ENCODE measurements at places on chromosomes 3 and 15. TPM values are rescaled to one million over a fixed set of nuclear protein-coding genes. Genes with fewer than 3 reads are reported as not detected.
A peak's percentile ranks its signal among the peaks of the same experiment; 100 is the strongest.

GRCh38 chr3:43893727-43894126, 203.0 kb downstream of the ABHD5 start:
- H3K27ac ChIP-seq = no peak overlapping the region
- no peaks in the 10 kb centered on the region for H3K27me3 ChIP-seq
- H3K4me1 ChIP-seq = no peaks in the 10 kb centered on the region
- DNase-seq = no peak
- H3K4me3 ChIP-seq = peak overlapping the region; percentile 21

- peaks cover 2% of the 10 kb centered on the region for H3K4me1 ChIP-seq
- no peaks in the 10 kb centered on the region for H3K36me3 ChIP-seq
- peak overlapping the region; percentile 78 for H3K27ac ChIP-seq
Observed at GRCh38 chr15:68349151-68349550, 71.6 kb downstream of the FEM1B start.

GRCh38 chr3:13141991-13142412, 68.8 kb upstream of the IQSEC1 start:
- DNase-seq = peak; percentile 53
- H3K36me3 ChIP-seq = no peaks in the 10 kb centered on the region
- H3K27me3 ChIP-seq = no peaks in the 10 kb centered on the region
- no peaks in the 10 kb centered on the region for H3K4me1 ChIP-seq
- H3K4me3 ChIP-seq = no peak overlapping the region

DNA sequence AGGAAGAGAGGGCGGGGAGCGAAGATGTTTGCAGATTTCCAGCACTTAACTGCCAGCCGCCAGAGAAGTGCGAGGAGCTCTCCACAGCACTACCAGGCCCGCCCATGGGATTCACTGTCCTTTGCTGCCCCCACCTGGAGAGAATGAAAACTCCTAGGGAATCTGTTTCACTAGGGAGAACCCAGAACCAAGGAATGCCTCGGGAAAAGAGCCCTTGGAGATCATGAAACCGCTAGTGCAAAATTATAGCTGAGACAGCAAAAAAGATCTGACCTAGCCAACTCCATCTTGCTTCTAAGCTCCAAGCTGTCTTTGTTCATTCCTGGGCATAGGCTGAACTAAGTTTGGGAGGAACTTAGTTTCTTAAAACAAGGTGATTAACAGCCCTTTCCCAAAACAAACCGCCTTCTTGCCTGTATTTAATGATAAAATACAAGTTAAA, 82.6 kb upstream of the GCNT3 start:
- no peak overlapping the region for H3K4me3 ChIP-seq
- H3K27me3 ChIP-seq = no peaks in the 10 kb centered on the region
- H3K4me1 ChIP-seq = no peaks in the 10 kb centered on the region
- peak; percentile 82 for DNase-seq
- no peak overlapping the region for H3K27ac ChIP-seq

DNA sequence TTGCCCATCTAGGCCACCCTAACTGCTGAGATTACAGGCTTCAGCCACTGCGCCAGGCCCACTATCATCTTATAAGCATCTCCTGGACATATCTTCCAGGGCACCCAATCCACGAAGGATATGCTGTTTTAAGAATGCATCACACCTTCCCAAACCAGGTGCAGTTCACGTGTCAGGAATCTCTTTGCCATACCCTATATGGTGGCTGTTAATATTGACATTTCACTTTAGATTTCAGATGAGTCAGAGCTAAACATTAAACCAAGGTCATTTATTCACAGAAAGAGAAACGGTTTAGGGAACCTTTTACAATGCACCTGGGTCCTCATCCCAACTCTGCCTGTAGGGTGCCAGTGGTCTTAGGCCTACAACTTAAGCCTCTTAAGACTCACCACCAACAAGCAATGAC, 85.7 kb downstream of the TBL1XR1 start:
- no peaks in the 10 kb centered on the region for H3K36me3 ChIP-seq
- no peak overlapping the region for H3K27ac ChIP-seq
- peaks cover 6% of the 10 kb centered on the region for H3K4me1 ChIP-seq
- no peaks in the 10 kb centered on the region for H3K27me3 ChIP-seq

GRCh38 chr3:177569193-177569592, 371.9 kb upstream of the TBL1XR1 start:
- no peaks in the 10 kb centered on the region for H3K27me3 ChIP-seq
- H3K36me3 ChIP-seq = no peaks in the 10 kb centered on the region
- H3K4me1 ChIP-seq = peaks cover 2% of the 10 kb centered on the region
- no peak overlapping the region for H3K4me3 ChIP-seq
- H3K27ac ChIP-seq = no peak overlapping the region

DNA sequence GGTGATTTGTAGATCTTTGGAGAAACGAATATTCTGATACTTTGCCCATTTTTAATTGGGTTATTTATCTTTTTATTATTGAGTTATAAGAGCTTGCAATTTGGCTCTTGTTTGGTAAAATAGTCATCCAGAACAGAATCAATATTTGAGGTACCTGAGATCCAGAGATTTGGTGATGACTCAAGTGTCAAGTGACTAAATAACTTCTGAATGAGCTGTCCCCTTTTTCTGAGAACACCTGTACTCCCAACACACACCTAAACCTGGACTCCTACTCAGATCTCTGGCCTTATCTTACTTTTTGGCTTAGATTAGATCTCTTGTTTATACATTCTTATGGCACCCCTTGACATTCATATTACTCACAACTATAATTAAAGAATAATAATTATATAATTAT, 3.1 kb upstream of the TRA2B start:
- no peaks in the 10 kb centered on the region for H3K4me1 ChIP-seq
- no peaks in the 10 kb centered on the region for H3K27me3 ChIP-seq
- no peak for DNase-seq
- H3K27ac ChIP-seq = no peak overlapping the region
- H3K4me3 ChIP-seq = no peak overlapping the region
- H3K36me3 ChIP-seq = no peaks in the 10 kb centered on the region

GRCh38 chr3:19652336-19652735, 281.7 kb downstream of the EFHB start:
- no peak overlapping the region for H3K27ac ChIP-seq
- no peaks in the 10 kb centered on the region for H3K4me1 ChIP-seq
- no peaks in the 10 kb centered on the region for H3K27me3 ChIP-seq
- DNase-seq = no peak

GRCh38 chr3:114122027-114122709, 56.7 kb downstream of the DRD3 start:
- no peaks in the 10 kb centered on the region for H3K4me1 ChIP-seq
- H3K27me3 ChIP-seq = no peaks in the 10 kb centered on the region
- no peak overlapping the region for H3K27ac ChIP-seq
- no peaks in the 10 kb centered on the region for H3K36me3 ChIP-seq
- no peak overlapping the region for H3K4me3 ChIP-seq

DNA sequence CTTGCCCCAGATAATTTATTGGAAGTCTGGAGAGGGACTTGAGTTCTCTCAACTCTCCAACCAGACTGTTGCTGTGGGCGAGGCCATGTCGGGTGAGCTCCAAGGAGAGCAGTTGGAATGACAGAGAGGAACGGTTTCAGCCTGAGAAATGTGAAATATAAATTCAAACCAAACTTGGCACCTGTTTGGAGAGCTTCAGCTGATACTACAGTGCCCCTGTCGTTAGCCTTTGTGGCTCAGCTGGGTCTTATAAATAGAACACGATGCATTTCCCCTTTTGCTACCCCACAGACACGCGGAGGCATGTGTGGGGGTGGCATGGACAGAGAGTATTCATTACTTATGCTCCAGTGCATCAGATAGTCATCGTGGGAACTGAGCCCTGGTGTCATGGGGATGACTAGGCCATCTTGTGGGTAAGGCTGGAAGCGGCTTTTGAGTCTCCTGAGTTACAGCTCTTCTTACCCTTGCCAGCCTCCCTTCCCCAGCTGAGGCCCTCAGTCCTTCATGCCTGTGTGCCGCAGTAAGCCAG, 15.6 kb downstream of the SMAD3 start:
- H3K27me3 ChIP-seq = no peaks in the 10 kb centered on the region
- peak overlapping the region; percentile 90 for H3K27ac ChIP-seq
- H3K4me1 ChIP-seq = peaks cover 14% of the 10 kb centered on the region
- no peaks in the 10 kb centered on the region for H3K36me3 ChIP-seq

DNA sequence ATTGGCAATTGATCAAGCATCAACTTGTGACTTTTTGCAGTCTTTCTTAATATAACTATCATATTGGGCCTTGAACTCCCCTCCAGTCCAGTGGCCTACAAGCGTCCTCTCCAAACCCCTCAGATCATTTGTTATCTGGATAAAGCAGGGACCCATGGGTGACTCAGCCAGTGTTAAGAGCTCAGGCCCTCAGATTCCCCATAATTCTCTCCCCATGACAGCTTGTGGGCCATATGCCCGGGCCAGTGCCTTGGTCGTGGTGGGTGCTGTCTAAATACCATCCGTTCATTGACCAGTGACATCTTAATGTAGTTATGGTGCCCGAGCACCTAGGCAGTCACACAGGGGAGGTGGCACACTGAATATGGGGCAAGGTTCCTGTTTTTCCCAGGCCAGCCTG, 18.1 kb downstream of the MCF2L2 start:
- no peaks in the 10 kb centered on the region for H3K36me3 ChIP-seq
- no peaks in the 10 kb centered on the region for H3K27me3 ChIP-seq
- H3K27ac ChIP-seq = no peak overlapping the region
- no peak overlapping the region for H3K4me3 ChIP-seq
- no peaks in the 10 kb centered on the region for H3K4me1 ChIP-seq

DNA sequence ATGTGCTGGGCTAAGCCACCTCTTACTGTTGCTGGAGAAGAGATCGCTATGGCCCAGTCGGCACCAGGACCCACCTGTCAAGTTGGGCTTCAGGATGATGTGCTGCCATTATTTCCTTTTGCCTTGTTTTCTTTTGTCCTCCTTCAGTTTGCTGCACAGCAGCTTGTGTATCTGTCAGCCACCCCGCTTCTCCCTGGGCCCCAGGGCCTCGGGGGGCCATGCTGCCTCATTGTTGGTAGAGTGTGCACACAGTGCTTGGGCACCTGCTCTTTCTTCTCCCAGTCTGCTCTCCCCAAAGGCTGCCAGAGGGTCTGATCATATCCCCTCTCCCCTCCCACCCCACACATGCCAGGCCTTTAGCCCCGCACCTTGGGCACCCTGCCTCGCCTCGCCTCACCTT, 185.5 kb upstream of the ATP10A start:
- no peak overlapping the region for H3K27ac ChIP-seq
- H3K36me3 ChIP-seq = no peaks in the 10 kb centered on the region
- no peaks in the 10 kb centered on the region for H3K4me1 ChIP-seq
- H3K4me3 ChIP-seq = no peak overlapping the region
- DNase-seq = no peak

DNA sequence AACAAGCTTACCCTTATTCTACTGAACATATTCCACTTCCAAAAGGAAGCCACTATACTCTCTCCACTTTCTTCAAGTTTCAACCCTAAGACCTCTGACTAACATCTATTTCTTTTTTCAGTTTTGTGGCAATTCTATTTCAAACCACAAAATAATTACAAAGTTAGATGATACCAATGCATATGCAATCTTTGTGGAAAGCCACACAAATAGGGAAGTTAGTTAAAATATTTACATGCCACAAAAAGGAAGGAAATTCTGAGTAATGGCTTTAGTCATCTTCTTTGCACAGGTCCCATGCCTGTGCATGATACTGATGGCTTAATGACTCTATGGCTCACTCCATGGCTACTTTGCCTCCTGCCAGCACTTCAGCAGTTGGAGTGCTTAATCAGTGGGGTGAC, 57.0 kb upstream of the MCTP2 start:
- H3K36me3 ChIP-seq = no peaks in the 10 kb centered on the region
- H3K4me1 ChIP-seq = no peaks in the 10 kb centered on the region
- no peaks in the 10 kb centered on the region for H3K27me3 ChIP-seq
- DNase-seq = no peak
- H3K27ac ChIP-seq = no peak overlapping the region

- H3K27me3 ChIP-seq = no peaks in the 10 kb centered on the region
- H3K36me3 ChIP-seq = no peaks in the 10 kb centered on the region
- no peak for DNase-seq
- no peak overlapping the region for H3K27ac ChIP-seq
Observed at GRCh38 chr15:23910030-23910429, 222.9 kb upstream of the NDN start.

DNA sequence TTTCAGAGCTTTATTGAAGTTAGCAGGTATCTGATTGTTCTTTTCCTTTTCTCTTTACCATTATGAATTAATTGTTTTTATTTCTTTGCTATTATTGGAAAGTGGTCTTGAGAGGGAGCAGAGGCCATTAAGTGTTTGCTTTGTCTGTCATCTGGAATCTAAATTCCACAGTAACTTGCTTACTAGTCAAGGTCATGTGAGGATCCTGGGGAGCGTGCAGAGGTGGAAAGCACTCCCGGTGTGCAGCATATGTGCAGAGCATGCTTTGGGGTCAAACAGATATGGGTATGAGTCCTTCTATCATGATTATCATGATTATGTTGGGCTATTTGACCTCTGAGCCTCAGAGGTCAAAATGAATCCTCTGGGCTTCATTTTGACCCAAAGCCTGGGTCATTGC, 96.4 kb downstream of the MYRIP start:
- no peaks in the 10 kb centered on the region for H3K36me3 ChIP-seq
- DNase-seq = no peak
- H3K27me3 ChIP-seq = no peaks in the 10 kb centered on the region

DNA sequence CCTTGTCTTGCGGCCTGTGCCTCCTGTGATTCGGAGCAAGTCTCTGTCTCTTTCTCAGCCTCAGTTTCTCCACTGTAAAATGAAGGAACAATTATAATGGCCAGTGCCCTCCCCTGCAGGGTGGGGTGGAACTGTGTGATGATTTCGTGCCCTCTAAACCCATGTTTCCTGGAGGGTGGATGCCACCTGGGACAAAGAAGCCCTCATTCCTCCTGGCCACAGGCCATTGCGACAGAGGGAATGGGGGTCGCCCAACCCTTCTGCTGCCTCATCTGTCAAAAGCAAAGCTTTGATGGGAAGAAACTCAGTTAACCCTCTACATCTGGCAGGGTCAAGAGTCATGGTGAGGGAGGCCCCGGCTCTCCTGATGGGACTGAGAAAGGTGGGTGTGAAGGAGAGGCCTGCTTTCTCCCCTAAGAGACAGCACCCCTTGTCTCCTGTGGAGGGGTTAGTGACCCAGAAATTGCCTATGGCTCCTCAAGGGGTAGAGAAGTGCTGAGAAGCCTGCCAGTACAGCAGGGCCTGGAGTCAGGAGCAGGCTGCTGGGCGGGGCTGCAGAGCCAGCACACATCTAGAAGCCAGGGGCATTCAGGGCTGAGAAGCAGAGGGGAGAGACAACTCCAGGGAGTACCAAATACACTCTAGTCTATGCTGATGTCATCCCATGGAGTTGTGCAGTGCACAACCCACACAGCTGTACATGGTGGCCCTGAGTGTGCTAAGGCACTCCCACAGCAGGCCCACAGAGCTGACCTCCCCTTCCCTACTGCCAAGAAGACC, 61.0 kb downstream of the PLXNA1 start:
- peak; percentile 45 for DNase-seq
- peaks cover 4% of the 10 kb centered on the region for H3K4me1 ChIP-seq
- H3K27me3 ChIP-seq = no peaks in the 10 kb centered on the region
- no peaks in the 10 kb centered on the region for H3K36me3 ChIP-seq

The SV2B gene
- 6.4 TPM for total RNA-seq

The DGKG gene
- total RNA-seq = 37.1 TPM

The PPM1L gene
- 17.0 TPM for total RNA-seq

The STT3B gene
- total RNA-seq = 91.7 TPM

The ADCY5 gene
- total RNA-seq = 65.5 TPM

The ARRDC4 gene
- 19.1 TPM for total RNA-seq

The GPR171 gene
- total RNA-seq = 1.2 TPM

The CEP152 gene
- total RNA-seq = 5.2 TPM

The CLDN1 gene
- total RNA-seq = 4.5 TPM

The FGD5 gene
- total RNA-seq = 36.2 TPM

The TMEM212 gene
- total RNA-seq = not detected

The SUSD5 gene
- total RNA-seq = 230 TPM

The SOX14 gene
- total RNA-seq = not detected

The TIPIN gene
- 4.2 TPM for total RNA-seq

The ILDR1 gene
- total RNA-seq = not detected

The DAZL gene
- not detected for total RNA-seq

The GPR62 gene
- not detected for total RNA-seq

All from aorta (tissue), 5 donors.